ENCODE measurements at places on chromosomes 11 and 22.

GRCh38 chr11:38756537-38756936 lies 2158.5 kb upstream of the RAG2 start:
- no peak for DNase-seq

- no peak for DNase-seq
These were observed 516.9 kb upstream of the LARGE1 start for GRCh38 chr22:34437140-34437539.

GRCh38 chr11:58927393-58928106 lies 11.7 kb upstream of the GLYATL1 start:
- no peak for DNase-seq

DNA sequence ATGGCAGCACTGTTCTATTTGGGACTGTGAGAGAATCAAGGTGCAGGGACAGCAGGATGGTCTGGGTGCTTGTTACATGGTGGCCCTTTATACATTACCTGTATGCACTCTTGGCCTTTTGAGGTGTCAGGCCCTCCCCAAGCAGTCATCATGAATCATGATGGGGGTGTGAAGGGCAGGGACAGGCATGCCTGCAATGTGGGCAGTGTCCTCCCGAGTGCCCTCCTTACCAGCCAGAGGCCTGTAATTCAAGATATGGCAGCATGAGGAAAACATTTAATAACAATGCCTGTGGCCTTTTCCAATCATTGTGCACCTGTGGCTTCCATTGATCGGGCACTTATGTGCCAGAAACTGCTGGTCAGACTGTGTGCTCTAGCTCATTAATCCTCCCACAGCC lies 25.5 kb upstream of the CYP2D6 start:
- DNase-seq: no peak

- DNase-seq: no peak
These were observed 63.8 kb downstream of the ZNRF3 start for GRCh38 chr22:28947125-28947524.

- no peak for DNase-seq
These were observed 41.9 kb downstream of the SVIP start for GRCh38 chr11:22787551-22788162.

- DNase-seq: peak; percentile 46
These were observed 579 bp upstream of the RASD2 start for GRCh38 chr22:35539910-35540594.

DNA sequence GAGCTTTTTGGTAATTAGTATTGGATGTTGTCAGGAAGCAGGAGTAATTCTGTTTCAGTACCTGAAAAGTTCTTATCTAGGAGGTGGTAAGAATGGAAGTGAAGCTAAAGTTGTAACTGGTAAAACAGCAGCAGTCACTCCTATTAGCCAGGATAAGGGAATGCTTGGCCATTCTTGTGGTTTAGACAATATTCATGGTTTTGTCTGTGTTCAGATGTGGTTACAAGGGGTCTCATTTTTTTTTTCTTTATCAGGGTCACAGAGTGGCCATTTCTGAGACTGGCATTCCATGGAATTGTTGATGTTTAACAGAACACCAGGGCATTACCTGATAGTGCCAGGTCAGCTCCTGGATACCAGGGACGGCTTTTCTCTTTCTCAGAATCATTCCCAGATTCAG lies 23.8 kb downstream of the TAF1D start:
- DNase-seq: no peak

DNA sequence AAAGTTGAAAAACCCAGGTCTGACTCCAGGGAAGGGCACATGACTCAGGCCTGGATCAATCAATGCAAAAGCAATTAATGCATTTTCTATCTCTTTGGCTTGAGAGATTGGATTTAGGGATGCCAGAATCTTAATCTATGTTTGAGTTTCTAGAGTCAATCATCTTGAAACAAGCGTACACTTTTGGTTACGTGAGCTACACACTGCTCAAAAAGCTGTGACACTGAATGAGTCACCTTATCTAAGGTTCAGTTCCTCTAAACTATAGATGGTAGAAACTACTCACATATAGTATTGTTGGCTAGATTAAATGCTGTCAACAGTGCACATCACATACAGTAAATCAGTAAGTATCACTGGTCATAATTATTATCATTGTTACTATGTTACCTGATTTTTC lies 24.2 kb downstream of the MRE11 start:
- DNase-seq: no peak

DNA sequence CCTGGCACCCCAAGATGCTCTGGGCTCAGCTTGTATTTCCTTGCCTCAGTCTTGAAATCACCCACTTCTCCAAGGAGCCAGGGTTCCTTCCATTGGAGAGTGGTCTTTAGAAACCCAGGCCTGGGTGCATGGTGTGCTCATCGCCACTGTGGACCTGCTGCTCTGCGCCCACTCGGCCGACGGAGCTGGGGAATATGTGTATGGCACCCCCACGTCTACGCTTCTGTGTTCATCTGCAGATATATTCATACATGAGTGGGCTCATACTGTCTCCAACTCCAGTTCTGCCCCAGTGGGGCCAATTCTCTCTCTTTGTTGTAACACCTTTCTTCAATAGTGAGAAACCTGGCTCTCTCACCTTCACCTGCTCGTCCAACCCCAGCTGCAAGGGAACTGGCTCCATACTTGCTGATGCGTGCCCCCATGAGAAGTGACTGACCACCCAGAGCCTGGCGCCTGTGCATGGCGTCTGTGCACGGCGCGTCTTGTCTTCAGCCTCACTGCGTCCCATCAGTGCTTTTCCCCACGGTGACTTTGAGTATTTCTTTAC lies 39.8 kb downstream of the KCNQ1 start:
- DNase-seq: no peak

GRCh38 chr11:68016161-68016903 lies 6.2 kb downstream of the ALDH3B1 start:
- no peak for DNase-seq

DNA sequence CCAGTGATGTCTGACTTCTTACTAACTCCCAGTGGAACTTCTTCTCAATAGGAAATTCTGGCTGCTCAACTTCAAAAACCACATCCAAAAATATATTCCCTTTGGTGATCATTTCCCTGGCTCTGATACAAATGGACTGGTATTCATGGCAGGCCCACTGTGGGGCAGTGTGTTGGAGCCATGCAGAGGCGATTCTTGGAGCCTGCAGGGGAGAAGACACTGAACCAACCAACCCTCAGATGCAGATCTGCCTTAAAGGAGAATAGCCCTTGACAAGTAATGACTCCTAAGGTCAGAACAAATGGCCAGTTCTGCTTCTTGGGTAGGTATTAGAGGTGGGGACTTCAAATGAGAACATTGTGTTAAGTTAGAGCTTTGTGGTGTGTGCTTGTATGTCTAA lies 12.2 kb downstream of the OR4D9 start:
- DNase-seq: no peak

DNA sequence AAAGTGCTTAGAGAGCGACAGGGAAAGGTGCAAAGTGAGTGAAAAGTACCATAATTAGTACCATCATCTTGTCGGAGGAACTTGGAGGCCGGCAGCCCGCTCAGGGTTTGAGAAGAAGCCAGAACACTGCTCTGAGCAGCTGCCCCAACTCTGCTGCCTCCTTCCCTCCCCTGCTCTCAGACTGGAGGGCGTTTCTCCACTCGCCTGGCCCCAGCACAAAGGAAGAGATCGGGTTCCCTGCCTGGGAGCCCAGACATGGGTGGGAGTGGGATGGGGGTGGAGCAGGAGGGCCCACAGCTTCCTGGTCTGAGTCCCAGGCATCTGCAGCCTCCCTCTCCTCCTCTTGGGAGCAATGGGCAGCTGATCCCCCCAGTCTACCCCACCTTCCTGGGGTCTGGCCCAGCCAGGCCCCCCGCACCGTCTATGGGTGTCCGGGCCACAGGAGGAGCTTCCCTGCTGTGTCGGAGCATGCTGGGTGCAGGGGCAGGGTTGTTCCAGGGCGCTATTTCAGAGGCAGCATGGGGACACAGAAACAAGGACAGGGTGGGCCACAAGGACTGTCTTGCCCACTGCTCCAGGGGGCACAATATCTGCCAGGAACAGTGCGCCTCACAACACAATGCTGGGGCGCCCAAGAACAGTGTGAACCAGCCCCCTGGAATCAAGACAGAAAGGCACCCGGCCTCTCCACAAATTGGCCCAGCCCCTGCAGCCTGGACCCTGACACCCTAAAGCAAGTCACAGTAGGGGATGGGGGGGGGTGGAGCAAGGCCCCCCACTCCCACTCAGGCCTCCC lies 4.8 kb downstream of the LIF start:
- DNase-seq: no peak

DNA sequence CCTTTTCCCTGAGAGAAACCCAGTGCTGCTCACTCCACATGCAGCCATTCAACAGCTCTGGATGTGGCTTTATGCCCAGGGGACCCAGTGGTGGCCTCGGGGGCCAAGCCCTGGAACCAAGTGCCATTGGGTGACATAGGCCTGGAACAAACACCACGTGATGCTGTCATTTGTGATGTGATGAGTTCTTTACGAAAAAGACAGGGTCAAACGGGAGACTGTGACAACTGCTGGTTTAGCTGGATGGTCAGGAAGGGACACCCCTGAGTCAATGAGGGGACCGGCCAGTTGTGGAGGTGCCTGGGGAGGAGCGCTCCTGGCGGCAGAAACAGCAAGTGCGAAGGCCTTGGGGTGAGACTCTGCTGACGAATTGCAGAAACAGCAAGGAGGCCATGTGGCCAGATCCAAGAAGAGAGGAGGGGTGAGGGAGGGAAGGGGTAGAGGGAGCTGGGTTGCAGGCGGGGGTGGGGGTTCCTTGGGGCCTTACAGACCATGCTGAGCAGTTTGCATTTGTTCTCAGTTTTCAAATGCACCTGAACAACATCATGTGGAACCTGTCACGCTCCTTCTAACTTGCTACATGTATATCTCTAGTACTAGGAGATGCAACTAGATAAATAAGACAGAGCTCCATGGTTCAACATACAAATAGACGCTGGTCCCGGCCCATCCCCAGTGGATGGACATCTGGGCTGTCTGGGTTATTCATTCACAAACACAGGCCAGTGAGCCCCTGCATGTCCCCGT lies 56.1 kb downstream of the IGLL5 start:
- DNase-seq: no peak

- DNase-seq: no peak
These were observed 376.5 kb downstream of the BUD13 start for GRCh38 chr11:116396331-116396730.

DNA sequence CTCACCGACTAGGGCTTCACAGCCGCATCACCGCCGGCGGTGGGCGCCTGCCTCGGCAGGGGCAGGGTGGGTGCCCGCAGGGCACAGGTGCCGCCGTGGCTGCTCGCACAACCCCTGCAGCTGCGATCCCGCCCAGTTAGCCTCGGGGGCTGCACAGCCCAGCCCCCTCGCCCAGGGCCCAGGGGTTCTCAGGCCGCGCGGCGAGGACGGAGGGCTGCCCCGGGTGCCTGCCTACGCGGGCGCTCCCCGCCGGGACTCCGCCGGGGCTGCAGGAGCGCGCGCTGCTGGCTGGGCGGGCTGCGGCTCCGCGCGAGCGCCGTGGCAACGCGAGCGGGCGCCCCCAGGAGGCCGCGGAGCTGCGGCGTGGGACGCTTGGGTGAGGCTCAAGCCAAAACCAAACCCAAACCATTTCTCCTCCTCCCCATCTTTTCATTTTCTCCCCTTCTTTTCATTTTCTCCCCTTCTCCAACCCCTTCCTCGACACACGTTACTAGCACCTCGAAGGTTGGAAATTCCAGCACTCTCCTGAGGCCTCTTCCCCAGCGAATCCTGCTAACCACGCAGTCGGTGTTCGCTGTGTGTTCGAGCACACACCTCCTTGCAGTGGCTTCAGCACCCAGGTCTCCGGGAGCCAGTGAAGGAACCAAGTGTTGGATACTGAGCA lies at the start of gene MICAL3:
Gene MICAL3, minus strand, starts transcription at position 286 of the 664 bp plus-strand sequence. CDS start 117,749 bp downstream, outside the sequence.
- DNase-seq: peak; percentile 45

All from stimulated activated CD8-positive, alpha-beta memory T cell treated with anti-CD3 and anti-CD28 coated beads, Interleukin-15, amount 100 ng/mL, for 48 hours (primary cell).